Activated CD4-positive, CD25-positive, alpha-beta regulatory T cell treated with anti-CD3 and anti-CD28 coated beads, Interleukin-2, amount 50 U/mL, for 16 hours (primary cell): ENCODE measurements at places on chromosomes 7 and 10.
A peak's percentile ranks its signal among the peaks of the same experiment; 100 is the strongest.

DNA sequence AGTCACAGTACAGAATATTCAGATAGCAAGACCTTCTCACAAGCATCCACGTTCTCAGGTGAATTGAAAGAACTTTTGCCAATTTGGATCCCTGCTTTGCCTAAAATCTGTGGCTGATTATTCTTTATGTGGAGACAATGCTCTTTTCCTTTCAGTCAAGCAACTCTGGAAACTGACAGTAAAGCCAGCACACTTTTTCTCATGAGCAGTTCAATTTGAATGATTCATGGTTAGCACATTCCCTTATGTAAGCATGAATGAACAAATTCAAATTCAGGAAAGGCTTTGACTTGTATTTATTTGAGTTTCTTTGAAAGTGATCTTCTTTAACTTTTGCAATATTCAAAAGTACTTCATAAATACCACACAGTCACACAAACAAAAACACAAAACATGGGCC lies 57.6 kb downstream of the MEOX2 start:
- no peak for DNase-seq

DNA sequence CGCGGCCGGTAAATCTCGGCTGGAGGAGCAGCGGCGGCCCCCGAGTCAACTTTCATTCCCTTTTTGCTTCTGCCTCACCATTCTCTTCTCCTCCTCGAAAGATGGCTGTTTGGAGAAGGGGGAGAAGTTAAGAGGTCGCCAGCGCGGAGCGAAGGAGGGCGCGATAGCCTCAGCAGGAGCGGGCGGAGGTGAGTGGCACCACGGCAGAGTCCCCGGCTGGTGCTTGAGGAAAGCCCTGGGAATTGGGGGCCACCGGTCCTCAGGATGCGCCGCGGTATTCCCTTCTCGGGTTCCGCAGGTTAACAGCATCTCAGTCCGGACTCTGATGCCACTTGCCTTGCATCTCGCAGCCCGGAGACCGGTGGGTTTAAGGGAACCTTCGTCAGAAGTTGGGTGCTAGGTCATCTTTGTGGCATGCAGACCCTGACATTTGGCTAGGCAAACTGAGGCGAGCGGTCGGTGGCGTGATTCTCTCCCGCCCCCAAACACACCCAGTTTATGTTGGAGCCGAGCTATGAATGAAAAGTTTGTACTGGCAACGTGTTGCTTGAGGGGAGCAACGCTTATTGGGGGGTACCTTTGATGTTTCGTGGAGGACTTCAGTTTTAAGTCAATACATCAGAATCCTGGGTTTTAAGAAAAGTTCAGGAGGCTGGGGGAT lies 59.5 kb upstream of the PRPS1L1 start:
- DNase-seq = no peak

DNA sequence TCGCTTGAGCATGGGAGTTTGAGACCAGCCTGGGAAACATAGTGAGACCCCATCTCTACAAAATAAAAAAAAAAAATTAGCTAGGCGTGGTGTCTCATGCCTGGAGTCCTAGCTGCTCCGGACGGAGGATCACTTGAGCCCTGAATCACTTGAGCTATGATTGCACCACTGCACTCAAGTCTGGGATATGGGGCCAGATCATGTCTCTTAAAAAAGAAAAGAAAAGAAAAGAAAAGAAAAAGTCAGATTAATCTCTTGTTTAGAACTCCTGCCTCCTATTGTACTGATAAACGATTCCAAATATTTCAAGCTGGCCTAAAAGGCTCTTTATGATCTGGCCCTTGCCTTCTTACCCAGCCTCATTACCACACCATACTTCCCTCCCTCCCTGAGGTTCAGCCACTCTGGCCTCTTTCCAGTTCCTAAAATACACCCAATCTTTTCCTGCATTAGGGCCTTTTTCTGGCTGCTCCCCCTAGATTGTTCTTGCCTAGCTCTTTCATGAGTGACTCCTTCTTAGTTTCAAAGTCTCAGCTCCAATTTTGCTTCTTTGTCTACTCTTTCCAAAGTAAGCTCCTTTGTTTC lies 41.7 kb downstream of the VCL start:
- no peak for DNase-seq

GRCh38 chr10:78194539-78195402 lies 161.1 kb downstream of the RPS24 start:
- DNase-seq = no peak

DNA sequence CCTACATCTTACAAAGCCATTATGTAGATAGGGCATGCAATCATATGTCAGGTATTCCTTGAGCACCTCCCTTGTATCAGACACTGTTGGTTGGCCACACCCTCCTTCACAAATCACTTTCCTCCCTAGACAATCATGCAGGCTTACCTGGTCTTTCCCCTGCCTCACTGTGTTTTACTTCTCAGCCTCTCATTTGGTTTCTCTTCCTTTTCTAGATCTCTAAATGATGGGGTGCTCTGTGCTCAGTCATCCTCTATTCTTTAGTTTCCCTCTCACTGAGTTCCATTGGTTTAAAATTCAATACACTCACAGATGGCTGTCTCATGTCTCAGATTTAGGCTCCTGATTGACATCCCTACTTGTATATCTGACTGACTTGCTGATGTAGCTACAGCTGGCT lies 31.4 kb downstream of the ANK3 start:
- no peak for DNase-seq

GRCh38 chr10:79045566-79046175 lies 23.1 kb upstream of the ZMIZ1 start:
- DNase-seq = no peak

GRCh38 chr7:139339698-139340036 lies 1.5 kb upstream of the FMC1 start:
- no peak for DNase-seq

DNA sequence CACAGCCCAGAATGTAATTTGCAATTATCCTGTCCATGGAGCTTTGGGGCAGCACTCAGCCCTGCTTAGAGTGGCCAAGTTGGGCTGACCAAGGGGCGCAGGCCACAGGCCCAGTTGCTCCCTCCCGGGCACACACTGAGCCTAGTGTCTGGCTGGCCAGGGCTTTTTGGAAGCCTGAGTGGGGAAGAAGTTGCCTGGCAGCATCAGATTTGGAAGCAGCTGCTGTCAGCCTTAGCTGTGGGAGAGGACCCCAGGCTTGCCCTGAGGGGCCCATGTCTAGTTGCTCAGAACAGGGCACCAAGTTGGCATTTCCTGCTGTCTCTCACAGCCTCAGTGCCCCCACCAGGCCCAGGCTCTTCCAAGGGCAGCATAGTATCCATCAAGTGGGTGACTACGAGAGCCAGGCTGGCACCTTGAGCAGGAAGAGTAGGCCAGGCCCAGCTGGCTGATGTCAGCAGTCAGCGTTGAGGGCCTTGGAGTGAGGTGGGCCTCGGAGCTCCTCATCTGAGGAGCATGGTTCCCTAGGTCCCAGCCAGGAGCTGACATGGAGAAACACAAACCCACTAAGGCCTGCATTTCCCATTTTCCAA lies 14.4 kb downstream of the ANTXRL start:
- no peak for DNase-seq

GRCh38 chr10:86688398-86688921 lies 20.1 kb downstream of the LDB3 start:
- no peak for DNase-seq

GRCh38 chr7:112371701-112372100 lies 78.6 kb upstream of the IFRD1 start:
- DNase-seq = no peak

GRCh38 chr7:142485617-142486226 lies 227.9 kb upstream of the PRSS58 start:
- no peak for DNase-seq

DNA sequence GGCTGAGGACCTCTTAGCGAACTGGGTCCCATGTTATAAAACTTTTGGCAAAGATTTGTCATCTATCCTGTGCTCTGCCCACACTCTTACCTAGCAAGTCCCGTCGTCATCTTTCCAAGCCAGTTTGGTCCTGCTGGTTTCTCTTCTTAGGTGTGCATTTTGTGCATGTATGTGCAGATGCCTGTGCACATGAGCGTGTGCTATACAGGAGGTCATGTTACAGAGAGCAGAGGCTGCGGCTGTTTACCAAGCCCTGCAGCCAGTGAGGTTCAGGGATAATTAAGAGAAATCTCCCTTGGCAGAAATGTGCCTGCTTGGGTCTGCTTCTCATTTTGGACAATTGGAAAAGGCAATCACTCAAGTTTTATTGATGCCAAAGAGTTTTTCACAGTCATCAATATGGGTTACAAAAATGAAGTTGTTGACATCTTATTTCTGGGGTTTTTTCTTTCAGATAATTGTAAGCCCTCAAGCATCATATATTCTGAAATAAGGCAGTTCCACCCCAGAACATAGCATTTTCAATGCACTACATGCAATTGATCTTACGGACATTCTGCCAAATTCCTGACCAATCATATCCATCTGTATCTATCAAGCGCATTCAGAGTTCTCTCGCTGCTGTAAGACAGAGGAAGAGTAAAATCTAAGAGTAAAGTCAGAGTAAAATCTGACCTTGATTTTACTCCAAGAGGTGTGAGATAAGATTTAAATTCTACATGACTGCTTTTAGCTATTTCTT lies 361.4 kb upstream of the ZNF32 start:
- no peak for DNase-seq

DNA sequence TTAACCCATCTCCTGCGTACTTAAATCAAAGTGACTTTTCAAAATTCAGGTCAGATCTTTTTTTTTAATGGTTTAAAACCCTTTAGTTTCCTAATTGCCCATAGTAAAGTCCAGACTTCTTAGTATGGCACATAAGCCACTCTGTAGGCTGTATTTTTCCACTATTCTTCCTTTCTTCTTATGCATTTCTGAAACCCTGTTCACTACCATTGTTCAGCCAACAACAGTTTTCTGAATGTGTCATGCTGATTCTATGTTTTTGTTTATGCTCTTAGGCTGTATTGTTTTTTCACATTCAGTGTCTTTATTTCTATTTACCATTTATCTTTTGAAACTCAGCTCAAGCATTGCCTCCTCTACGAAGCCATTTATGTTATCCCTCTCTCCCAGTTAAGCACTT lies 26.7 kb downstream of the CCSER2 start:
- DNase-seq = no peak

DNA sequence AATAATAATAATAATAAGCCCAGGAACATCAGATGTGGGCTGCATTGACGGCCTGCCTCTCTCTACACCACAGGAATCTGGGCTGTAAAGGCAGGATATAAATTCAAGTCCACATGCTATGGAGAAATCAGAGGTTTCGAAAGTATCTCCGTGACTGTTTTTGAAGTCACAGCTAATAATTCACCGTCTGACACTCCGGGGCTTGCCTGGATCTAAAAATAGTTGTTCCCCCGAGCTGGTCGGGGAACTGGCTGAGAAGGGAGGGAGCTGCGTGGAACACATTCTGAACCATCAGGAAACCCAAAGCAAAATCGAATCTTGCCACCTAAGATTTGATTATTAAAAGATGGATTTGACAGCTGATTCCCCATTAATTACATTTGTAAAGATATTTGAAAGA lies 35.4 kb downstream of the KLF6 start:
- no peak for DNase-seq

- DNase-seq = no peak
These were observed 182.2 kb downstream of the NOC3L start for GRCh38 chr10:94180576-94180975.

- peak; percentile 48 for DNase-seq
These were observed 22.6 kb upstream of the VDAC2 start for GRCh38 chr10:75187961-75188426.

DNA sequence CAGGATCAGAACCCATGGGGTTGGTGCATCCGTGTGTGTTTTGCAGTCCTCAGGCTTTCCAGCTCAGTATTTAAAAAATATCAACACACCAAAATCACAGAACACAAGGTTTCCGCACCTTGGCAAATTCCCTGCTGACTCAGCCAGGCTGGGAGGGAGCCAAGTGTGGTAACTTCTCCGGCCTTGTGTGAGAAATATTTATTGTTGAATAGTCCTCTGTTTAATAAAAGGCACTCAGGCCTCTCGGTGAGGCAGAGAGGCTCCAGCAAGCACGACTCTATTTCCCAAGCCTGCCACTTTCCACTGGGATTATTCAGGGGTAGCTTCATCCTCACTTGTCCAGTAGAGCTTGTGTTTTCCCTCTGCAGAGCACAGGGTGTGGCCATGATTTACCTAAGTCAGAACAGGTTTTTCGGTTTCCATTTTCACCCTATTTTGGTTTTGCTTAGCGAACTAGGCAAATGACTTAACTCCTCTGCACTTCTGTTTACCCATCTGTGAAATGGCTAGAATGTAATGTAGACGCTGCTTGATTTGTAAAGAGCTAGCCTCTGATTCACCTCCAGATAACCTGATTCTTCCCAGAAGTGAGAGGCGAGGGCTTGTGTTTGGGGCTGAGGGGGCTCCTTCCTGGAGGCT lies 13.0 kb upstream of the CHST15 start:
- no peak for DNase-seq
